Activated T-cell treated with anti-CD3 and anti-CD28 coated beads for 48 hours (primary cell): ENCODE measurements at places on chromosomes 5 and 9.

DNA sequence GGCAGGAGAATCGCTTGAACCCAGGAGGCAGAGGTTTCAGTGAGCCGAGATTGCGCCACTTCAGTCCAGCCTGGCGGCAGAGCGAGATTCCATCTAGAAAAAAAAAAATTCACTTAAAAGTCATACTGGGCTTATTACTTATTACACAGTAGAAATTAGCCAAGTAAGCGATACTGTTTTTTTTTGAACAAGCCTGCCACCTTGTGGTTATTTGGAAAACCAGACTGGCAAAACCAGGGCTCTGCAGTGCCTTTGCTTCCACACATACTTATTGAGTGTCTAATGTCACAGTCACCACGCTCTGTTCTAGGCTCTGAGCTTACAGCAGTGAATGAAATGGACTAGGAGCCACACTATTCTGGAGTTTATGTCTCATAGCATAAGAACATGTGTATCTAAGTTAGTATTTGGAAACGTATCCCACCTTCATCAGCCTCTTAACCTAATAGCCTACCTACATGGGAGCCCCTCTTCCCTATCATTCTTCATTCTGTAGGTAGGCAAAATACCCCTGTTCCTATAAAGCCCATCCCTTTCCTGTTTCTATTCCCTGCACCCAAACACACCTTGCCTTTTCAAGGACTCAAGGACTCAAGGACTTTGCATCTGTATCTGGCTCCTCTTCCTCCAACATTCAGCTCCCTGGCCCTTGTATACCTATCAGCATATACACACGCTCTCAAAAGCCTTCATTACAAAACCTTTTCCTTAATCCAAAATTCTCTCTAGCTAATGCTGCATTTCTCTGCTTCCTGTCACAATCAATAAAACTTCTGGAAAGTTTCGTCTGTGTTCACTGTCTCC is 13.9 kb upstream of the BASP1 start:
- DNase-seq: no peak

- DNase-seq: no peak
Measured at GRCh38 chr5:37005946-37006540, 129.5 kb downstream of the NIPBL start.

DNA sequence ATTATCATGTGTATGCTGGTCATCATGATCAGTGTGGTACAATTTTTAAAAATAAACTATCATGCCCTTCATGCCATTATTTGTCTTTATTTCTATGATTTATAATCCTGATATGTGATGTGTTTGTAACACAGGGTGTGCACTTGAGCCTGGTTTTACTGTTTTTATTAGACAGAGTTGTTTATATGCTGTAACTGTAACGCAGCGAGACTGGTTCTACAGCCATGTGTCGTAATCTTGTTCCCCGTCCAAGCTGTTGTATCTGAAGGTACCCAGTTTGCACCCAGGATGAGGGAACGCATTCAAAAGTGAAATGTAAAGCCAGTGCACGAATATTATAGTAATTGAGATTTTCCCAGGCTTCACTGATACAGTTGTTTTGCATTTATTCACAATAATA is 28.2 kb downstream of the SNX18 start:
- no peak for DNase-seq

DNA sequence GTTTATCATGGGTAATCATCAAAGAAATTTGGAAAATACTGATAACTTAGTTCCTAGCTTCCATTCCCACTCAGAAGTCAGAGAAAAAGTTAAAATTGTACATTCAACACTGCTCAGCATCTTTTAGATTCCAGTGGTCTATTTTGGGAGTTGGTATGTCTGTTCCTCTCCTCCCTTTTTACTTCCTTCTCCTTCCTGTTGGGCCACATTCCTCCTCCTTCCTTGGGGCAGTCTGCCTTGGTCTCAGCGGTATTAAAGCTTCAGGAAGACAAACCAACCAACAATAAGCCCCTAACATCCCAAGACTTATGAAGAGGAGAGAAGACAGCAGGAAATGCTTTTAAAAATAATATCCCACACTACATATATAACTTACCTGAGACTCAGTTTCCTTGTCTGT is 49.9 kb upstream of the SSBP2 start:
- no peak for DNase-seq

DNA sequence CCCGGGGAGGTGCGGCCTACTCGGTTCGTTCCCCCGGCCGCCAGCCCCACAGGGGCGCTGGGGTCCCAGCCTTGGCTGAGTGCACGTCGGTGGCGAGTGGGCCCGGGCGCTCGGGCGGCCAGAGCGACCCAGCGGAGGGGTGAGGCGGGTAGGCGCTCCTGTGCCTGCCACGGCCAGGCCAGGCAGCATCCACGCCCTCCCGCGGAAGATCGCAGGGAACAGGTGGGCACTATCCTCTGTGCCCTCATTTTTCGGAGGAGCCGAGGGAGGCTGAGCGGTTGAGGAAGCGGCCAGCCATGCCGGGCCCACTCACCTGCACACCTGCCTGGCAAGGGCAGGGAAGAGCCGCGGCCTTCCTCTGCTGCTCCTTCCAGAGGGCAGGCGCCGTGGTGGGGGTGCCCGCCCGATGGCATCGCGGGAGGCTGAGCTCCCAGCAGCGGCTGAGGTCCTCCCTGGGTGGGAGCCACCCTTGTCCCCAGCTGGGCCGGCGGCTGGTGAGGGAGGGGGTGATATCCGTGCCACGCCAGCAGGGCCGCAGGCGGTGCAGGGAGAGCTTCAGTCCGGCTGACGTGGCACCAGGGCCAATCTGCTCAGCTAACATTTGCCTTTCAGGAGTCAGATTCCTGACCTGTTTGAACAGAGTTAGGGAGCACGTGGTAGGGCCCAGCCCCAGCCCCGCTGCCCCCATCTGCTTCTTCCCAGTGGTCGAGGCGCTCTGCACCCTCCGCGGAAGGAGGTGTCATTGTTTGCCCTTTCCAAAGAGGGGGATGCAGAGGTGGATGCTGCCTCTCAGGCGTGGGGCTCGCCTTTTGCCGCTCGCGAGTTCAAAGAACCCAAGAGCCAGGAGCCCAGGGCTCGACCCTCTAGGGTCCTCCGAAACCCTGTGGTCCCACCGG is 1.6 kb upstream of the SEC16A start:
- no peak for DNase-seq

DNA sequence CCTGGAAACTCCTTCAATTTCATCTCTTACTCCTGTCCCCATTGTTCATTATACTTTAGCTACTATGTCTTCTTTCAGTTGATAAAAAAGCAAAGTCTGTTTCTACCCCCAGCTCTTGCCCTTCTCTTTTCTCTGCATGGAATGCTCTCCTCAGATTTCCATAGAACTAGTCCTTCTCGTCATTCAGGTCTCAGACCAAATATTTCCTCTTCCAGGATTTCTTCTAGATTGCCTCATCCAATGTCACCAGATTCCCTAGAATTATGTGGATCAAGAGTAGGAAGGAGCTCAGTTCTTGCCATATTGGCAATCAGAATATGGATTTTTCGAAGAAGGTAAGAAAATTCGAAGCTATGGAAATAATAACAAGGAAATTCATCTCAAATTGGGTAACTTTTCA is 176.1 kb downstream of the GABRG2 start:
- no peak for DNase-seq

DNA sequence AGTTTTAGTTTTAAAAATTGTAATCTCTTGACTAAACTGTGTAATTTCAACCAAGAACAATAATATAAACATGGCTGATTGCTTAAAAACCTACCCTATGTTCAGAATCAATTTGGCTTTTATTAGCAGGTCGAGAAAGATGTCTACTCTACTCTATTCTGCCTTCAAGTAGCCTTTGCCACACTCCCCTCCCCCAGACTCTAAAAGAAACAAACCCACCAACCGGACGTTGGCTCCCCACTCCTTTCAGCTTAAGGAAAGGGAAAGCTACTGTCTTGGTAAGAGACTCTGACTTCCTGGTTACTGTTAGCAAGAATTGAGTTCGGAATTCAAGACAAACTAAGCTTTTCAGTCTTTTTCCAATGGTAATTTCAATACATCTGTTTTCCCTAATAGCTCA is 46.7 kb downstream of the TNFAIP8 start:
- no peak for DNase-seq

DNA sequence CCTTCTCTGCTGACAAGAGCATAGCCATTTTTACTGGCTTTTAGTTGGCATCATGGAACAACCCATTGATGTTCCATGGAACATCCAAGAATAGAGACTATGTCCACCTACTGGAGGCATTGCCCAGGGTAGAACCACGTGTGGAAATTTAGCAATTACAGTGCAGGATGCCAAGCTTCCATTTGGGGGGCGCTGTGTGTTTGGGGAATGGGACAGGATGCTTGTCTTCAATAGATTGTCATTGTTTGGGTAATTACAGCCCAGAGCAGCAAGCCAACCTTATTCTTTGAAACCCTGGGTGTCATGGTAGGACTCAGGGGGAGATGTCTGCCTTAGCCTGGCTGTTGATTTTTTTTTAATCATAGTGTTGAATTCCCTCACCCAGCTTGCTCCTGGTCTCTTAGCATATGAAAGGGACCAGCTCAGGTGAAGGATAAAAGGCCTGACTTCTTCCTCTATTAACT is 171.1 kb downstream of the DOCK2 start:
- no peak for DNase-seq

DNA sequence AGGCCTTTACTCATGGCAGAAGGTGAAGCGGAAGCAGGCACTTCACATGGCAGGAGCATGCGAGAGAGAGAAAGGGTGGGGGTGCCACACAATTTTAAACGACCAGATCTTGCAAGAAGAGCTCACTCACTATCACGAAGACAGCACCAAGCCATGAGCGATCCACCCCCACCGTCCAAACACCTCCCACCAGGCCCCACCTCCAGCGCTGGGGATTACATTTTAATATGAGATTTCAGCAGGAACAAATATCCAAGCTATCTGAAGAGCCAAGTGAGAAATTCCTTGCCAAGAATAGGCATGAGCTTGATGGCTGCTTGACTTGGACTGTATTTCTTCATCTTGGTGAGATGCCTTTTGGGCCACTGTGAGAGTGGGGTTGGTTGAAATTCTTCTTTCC is 88.0 kb downstream of the PDZD2 start:
- no peak for DNase-seq

- no peak for DNase-seq
Measured at GRCh38 chr9:24587883-24588282, 42.2 kb upstream of the IZUMO3 start.

- DNase-seq: no peak
Measured at GRCh38 chr9:10238087-10238486, 374.7 kb downstream of the PTPRD start.

GRCh38 chr5:31144364-31144763 is 49.1 kb upstream of the CDH6 start:
- DNase-seq: no peak

- DNase-seq: no peak
Measured at GRCh38 chr9:4238522-4238921, 61.3 kb downstream of the GLIS3 start.

GRCh38 chr5:116514421-116514970 is 60.1 kb downstream of the SEMA6A start:
- DNase-seq: no peak

GRCh38 chr5:130923543-130924124 is 241.4 kb downstream of the HINT1 start:
- no peak for DNase-seq

DNA sequence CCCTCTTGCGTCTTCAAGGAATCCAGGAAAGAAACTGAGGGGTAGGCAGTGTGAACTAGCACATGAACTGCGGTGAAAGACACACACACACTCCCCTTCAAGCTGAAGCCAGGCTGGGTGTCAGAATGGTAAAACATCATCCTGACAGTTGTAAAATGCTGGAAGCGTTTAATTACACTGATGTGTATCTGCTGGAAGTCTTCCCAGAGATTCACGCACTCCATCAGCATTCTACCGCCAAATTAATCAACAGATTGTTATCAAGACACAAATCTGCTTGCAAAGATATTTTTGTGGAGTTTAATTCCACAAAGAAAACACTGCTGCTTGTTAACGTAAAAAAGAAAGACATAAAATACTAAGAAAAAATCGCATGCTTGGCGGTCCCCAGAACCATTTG is 241.0 kb upstream of the NFIL3 start:
- no peak for DNase-seq

GRCh38 chr9:86202338-86202882 is 57.0 kb downstream of the C9orf153 start:
- DNase-seq: peak; percentile 3

DNA sequence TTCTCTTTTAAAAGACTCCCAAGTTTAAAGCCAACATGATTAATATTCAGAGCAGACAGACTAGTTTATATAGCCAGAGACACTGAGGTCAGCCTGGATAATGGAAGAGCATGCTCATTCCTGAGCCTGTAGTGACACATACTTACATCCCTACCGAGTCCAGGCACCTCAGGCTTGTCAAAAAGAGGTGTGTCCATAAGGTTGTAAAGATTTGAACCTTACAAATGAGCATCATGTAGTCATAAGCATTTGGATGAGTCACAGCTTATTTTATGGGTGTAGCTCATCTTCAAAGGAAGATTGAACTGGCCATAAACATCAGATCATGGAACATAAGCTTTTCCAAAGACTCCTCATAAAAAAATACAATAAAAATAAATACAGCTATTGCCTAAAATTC is 333.5 kb downstream of the EFNA5 start:
- no peak for DNase-seq

DNA sequence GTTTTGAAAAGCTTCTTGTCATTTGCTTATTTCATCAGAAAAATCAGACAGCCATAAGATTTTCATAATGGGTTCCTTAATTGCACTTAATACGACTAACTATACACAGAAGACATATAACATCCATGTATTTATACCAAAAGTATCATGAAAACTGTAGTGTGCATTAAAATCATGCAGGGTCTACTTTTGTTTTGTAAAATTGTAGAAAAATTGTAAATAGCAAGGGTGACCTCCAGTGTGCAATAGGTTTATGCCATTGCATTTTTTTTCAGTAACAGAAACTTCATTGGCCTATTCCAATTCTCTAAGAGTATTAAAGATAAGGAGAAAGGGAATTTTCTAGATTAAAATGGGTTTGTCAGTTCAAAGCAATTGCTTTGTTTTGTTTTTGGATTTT is 307.6 kb downstream of the KIAA0825 start:
- no peak for DNase-seq

DNA sequence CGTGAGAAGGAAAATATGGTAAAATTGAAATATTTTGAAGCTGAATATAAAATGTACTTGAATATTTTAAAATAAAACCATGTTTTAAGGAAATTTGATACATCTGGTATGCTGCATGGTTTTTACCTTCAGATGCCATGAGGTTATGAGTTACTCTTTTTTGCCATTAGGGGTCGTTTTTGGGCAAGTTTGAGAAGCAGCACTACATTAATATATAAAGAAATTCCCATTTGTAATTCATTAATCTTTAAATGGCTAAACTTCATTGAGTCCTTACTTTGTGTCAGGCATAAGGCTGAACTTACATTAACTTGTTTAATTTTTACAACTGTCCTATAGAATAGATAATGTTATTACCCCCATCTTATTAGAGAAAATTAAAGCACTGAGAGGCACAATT is 152.3 kb downstream of the KDM4C start:
- no peak for DNase-seq

DNA sequence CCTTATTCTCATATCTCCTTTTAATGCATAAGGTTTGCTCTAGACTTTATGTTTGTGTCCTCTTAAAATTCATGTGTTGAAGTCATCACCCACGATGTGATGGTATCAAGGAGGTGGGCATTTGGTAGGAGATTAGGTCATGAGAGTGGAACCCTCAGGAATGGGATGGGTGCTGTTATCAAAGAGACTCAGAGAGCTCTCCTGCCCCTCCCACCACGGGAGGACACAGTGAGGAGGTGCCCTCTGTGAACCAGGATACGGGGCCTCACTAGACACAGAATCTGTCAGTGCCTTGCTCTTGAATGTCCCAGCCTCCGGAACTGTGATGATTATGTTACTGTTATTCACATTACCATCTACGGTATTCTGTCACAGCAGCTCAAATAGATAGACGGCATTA is 359.0 kb downstream of the IRX1 start:
- no peak for DNase-seq

GRCh38 chr5:78806544-78806943 is 158.0 kb upstream of the LHFPL2 start:
- no peak for DNase-seq
